Parietal lobe (tissue), 2 donors: ENCODE measurements at places on chromosomes 5 and 9. TPM values are rescaled to one million over a fixed set of nuclear protein-coding genes. Genes with fewer than 3 reads are reported as not detected.

EPB41L4A gene
- total RNA-seq = 32.2 TPM

ACOT12 gene
- 5.0 TPM for total RNA-seq

PRRT1B gene
- not detected for total RNA-seq

UNC13B gene
- total RNA-seq = 31.9 TPM

PFN3 gene
- 1.6 TPM for total RNA-seq

OR13J1 gene
- total RNA-seq = not detected

PTGS1 gene
- total RNA-seq = 0.31 TPM

IL13 gene
- not detected for total RNA-seq

NEUROG1 gene
- 1.6 TPM for total RNA-seq

SPATA31C1 gene
- total RNA-seq = not detected

LRRC19 gene
- under 0.01 TPM for total RNA-seq

ZBTB43 gene
- total RNA-seq = 19.4 TPM

CTXN3 gene
- 0.63 TPM for total RNA-seq

PCDHB3 gene
- 24.7 TPM for total RNA-seq

DDX4 gene
- total RNA-seq = 0.31 TPM

ANGPTL2 gene
- 1.9 TPM for total RNA-seq

PRR16 gene
- total RNA-seq = 9.1 TPM

DNM1 gene
- 145 TPM for total RNA-seq

ALDH1A1 gene
- 0.31 TPM for total RNA-seq

DAPK1 gene
- total RNA-seq = 187 TPM

CYLC2 gene
- total RNA-seq = not detected

PCDHB13 gene
- 29.7 TPM for total RNA-seq

HAPLN1 gene
- 7.2 TPM for total RNA-seq
